Caudate nucleus (tissue), 63 donors: ENCODE measurements at places on chromosomes 5 and 9.

DNA sequence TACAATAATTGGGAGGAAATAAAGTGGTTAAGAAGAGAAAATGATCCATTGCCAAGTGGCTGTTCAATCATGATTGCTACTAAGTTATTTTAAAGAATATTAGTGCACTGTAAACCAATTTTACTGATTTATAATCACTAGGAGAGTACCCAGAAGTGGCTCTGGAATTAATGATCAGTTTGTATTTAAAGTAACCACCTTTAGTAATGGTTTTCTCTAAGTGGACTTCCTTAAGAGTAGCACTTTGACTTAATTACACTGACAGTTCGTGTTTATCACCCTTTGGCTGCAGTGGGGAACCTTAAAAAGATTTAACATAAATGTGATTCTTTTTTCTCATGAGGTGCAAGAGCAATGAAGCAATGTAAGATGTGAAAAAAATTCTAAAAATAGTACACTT, 310.8 kb downstream of the CDH12 start:
- DNase-seq: no peak

DNA sequence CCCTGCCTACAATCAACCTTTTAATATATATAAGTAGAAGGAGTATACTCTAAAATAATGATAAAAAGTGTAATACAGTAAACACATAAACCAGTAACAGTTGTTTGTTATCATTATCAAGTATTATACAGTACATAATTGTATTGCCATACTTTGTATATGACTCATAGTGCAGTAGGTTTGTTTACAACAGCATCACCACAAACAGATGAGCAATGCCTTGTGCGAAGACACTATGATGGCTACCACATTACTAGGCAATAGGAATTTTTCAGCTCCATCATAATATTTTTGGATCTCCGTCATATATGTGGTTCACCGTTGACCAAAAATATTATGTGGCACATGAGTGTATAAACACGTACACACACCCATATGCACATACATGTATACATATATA, 69.7 kb upstream of the APC start:
- no peak for DNase-seq

- no peak for DNase-seq
These were observed 167.6 kb downstream of the YIPF5 start for GRCh38 chr5:144002876-144003275.

GRCh38 chr5:58275516-58275915, 184.4 kb downstream of the PLK2 start:
- no peak for DNase-seq

GRCh38 chr9:121399883-121400607, 30.0 kb upstream of the STOM start:
- DNase-seq: peak; percentile 44
